ENCODE measurements at places on chromosomes 6 and 20.

DNA sequence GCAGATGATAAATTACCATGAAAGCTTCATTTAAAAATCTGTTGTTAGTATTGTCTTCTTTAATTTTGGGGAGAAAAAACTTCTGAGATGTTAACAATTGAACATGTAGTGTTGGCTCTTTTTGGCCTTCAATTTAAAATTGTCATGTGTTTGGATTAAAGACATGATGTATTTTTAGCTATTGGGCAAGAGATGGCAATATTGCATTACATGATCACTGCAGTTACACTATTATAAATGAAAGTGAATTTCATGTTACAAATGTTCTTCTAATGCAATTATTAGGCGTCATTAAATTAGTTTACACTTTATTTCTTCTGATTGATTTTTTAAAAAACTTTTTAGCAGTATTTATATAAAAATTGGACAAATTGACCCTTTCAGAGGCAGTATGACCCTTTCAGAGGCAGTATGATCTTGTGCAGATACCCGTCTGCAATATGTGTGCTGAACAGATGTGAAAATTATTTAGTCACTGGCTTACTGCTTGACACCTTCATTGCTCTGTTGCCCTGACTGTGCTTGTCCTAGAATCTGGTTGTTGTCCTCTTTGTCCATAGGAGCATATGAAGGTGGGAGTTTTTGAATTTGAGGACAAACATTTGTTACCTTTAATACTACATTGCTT is 25.8 kb downstream of the CDKAL1 start:
- no peak for DNase-seq

- DNase-seq = no peak
Observed at GRCh38 chr20:49446080-49446479, 36.4 kb downstream of the KCNB1 start.

DNA sequence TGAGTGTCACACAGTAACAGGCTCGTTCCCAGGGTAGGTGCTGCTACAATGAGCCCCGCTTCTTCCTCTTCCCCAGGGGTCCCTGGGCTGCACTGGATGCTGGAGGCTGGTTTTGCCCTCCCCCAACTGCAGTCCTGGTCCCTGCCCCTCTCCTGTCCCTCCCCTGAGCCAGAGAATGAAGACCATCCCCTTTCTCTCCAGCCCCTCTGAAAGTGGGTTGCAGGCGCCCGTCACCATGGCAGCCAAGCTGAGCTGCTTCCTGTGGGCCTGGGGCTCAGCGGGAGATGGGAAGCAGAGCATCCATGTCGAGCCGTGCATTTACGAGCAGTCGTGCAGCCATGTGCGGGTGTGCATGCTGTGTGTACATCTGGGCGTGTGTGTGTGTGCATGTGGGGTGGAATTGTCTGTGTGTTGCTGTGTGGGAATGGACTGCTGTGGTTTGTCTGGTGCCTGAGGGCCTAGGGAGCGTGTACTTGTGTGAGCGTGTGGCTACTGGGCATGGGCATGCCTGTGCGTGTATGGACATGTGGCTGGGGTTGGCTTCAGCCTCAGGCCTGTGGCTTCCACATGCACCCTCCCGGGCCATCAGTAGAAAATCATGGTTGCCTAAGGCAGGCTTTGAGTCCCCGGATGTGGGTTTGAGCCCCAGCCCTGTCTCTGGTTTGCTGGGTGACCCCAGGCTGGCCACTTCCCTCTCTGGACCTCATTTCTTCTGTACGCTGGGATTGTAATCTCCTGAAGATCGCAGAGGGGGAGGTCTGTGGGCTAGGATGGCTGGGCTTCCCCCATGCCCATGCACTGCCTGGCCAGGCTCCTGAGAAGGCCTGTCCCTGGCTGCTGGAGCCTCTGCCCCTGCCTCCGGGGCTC is 48.8 kb downstream of the SRC start:
- DNase-seq = no peak

DNA sequence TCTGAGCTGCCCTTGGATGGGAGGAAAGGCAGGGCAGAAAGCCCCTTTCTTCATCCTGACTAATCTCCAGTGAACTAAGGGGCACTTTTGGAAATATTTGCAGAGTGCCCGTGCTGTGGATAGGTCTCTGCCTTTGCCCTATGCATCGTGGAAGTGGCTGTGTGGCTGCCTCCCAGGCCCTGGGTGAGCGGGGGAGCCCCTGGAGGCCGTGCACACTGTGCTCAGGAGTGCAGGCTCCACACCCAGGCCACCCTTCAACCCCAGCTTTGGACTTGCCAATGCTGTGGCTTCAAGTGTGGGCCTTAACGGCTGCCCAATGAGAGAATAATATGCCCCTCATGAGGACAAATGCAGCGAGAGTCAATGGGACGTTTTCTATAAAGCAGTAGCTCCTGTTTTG is 36.7 kb upstream of the ARMC2 start:
- no peak for DNase-seq

DNA sequence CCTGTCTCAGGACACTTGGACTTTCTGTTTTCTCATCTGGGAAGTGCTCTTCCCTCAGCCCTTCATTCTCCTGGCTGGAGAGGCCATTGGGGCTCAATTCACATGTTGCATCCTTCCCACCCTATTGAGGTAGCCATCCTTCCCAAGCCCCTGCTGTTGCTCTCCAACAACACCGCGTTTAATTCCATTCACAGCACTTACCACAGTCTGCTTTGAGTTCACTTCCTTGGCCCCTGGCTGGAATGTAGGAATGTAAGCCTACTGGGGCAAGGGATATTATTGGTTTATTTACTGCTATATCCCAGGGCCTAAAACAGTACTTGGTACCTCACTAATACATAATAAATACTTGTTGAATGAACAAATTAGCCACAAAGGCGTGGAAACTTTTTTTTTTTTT is 6.7 kb upstream of the GFOD1 start:
- DNase-seq = no peak

- no peak for DNase-seq
Observed at GRCh38 chr20:49916146-49917002, 1.0 kb upstream of the SPATA2 start.

GRCh38 chr6:13544454-13545186 is 29.8 kb upstream of the SIRT5 start:
- DNase-seq = no peak

DNA sequence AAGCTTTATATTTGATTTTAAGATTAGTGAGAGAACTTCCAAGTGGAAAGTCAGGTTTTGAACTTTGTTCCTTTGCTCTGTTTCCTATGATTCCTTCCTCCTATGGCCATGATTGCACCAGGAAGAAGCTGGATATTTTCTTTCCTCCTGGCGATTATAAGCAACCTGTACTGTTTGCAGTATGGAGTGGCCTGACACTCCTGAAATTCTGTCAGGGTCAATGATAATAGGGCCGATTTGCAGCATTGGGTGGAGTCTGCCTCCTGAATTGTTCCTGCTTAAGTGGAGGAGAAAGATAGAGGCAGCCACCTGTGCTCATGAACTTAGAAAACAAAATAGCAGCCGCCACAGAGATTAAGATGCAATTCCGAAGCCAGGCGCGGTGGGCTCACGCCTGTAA is 9.8 kb upstream of the FAM217A start:
- no peak for DNase-seq

DNA sequence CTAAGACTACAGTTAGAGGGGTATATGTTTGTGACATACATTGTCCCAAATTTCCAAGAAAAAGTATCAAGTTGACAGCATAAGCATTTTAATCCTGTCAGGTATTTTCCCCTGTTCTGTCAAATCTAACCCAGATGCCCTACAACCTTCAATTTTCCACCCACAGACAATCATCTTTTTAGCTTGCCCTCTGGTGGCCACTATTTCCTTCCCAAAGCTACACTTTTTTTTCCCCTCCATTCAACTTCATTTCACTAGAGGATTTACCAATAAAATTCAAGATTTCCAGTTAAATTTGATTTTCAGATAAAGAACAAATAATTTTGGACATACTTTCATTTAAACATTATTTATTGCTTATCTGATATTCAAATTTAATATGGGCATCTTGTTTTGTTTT is 286.6 kb downstream of the TENT5A start:
- DNase-seq = no peak
